NCI-H524 (cell line): ENCODE measurements at places on chromosomes 6 and 20.

DNA sequence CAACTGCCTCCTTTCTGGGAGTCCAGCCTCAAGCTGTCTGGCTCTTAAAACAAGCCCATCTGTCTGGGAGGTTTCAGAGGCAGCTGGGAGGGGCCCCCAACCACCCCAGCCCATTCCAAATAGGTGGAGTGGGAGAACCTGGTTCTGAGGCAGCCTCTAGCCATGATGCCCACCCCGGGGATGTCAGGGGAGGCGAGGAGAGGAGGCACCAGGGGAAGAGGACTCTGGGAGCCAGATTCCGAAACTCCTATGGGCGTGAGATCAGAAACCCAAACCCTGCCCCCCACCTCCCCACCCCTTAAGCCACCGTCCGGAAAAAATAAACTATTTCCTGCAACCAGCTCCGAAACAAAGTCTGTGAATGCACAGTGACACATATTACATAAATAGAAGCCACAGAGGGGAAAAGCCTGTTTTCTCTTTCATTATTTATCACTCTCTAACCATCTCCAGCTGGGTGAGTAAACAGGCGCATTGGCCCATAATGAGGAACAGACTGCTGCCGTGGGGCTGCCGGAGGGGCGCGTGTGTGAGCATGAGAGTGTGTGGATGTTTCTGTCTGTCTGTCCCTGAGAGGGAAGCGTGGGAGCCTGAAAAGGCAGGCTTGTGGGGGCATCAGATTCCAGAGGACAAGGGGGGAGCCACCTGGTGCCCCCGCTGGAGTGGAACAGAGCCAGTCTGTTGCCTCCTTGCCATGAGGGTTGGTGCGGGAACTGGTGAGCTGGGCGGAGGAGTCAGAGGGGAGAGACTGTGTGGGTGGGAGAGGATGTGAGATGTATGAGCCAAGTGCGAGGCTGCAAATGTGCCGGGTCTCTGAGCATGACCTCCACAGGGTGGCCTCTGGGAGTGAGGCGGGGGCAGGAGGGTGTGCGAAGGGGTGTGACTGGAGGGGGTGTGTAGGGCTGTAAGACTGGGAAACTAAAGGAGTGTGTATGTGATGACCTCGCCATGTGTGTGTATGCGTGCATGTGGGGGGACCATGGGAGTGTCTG, 14.3 kb upstream of the FOXP4 start:
- DNase-seq = peak; percentile 65

DNA sequence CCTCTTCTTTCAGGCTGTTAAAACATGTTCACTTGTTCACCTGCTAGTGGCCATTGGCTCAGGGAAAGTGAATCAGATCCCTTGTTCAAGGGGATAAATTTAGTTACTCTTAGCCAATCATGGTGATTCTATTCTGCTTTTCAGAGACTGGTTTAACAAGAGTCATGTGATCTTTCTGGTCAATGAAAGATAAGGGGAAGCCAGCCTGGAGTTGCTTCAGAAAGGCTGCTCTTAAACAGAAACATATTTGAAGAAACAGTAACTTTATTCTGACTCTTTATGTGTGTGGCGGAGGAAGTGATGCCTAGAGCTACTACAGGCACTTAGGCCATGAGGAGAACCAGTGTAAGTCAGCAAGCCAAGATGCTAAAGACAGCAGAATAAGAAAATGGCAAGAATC, 28.1 kb upstream of the AHI1 start:
- no peak for DNase-seq

- no peak for DNase-seq
Observed at GRCh38 chr6:170142559-170142958, 148.3 kb downstream of the DLL1 start.

GRCh38 chr6:20202324-20202658, 10.0 kb downstream of the MBOAT1 start:
- DNase-seq = no peak

GRCh38 chr20:24469894-24470745, 691 bp downstream of the SYNDIG1 start:
- peak; percentile 67 for DNase-seq

DNA sequence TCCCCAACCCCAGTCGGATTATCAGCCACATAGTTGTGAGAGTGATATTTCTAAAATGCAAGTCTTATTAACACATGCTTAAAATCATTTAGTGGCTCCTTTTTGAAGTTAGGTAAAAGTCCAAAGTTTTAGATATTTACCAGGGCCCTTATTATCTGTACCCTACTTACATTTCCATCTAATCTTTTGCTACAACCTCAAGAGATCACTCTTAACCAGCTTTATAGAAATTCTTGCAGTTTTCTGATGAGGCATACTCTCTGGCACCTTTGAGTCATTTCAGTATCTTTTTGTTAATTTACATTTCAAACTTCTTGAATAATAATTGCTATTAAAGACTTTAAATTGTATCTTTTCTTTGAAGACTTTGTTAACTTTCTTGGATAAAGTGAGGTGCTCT, 453.3 kb downstream of the RFPL4B start:
- no peak for DNase-seq

DNA sequence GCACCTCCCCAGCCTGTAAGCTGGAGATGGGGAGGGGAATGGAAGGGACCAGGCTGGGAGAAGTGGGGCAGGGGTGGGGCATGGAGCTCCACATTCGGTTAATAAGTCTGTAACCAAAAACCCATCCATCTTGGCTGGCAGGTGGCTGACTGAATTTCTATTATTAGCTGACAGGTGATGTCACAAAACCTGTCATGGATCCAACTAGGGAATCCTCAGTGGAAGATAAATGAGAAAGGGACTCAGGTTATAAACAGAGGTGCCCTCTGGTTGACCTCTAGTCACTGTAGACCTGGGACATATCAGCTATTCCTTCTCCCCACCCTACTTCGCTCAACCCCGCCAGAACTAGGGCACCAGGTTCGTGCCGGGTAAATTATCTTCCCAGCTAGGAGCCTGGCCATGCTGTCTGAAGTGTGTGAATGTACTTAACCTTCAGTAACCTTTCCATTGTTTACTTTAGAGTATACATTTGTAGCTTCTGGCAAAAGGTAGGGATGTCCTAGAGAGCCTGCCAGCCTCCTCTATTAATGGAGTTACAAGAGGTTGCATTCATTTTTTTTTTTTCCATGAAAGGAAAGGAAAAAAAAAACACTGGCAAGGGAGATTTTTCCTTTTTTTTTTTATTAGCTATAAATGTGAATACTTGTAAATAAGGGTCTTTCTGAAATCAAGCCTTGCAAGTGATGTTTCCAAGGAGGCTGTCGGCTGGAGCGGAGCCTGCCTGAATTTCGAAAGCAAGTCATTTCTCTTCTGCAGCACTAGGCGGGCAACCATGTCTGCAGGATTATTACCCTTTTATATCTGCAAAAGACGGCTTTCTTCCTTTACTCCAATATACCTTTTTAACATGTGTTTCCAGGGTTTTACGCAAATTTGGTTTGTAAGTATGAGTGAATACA, 135.9 kb downstream of the TMEM242 start:
- DNase-seq = peak; percentile 89

- DNase-seq = no peak
Observed at GRCh38 chr6:117955684-117956256, 48.7 kb downstream of the SLC35F1 start.

DNA sequence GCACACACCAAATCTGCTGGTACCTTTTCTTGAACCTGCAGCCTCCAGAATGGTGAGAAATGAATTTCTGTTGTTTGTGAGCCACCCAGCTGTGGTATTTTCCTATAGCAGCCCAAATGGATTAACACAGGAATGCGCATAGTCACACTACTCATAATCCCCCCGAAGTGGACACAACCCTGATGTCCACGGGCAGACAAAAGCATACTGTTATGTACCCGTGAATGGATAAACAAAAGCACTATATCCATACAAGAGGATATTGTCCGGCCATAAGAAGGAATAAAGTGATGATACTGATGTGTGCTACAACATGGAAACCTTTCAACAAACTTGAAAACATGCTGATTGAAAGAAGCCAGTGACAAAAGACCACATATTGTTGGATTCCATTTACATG, 25.1 kb upstream of the RPP40 start:
- no peak for DNase-seq

GRCh38 chr6:84050408-84050807, 16.8 kb downstream of the MRAP2 start:
- DNase-seq = no peak

DNA sequence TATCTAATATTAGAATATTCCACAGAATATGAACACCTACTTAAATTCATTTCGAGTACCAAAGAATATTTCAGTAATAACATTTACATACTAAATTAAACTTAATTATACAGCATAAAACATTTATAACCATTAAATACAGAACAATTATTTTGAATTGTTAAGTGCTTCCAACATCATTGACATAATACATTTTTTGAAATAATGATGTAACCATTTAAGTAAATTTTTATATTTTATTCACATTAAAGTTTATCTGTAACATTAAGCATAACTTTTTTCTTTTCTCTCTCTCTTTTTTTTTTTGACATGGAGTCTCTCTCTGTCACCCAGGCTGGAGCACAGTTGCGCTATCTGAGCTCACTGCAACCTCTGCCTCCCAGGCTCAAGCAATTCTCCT, 44.5 kb downstream of the FUT9 start:
- DNase-seq = no peak

GRCh38 chr20:52974179-52974594, 2.0 kb downstream of the TSHZ2 start:
- DNase-seq = no peak

- DNase-seq = no peak
Observed at GRCh38 chr6:166476634-166477215, 94.0 kb upstream of the MPC1 start.

DNA sequence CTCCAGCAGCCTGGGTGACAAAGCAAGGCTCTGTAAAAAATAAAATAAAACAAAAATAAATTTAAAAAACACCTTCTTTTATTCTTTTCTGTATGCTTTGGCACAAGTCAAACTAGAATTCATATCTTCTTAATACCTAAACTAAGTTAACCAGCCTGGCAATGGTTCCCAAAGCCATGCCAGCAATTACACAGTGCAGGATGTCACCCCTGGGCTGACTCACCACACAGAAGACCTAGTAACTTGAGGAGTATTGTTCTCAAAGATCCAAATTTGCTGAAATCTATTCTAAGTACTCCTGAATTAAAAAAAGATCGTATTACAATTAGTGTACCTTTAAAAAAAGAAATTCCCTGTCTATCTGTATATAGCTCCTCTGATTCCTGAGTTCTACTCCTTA, 162.7 kb upstream of the SGK1 start:
- DNase-seq = no peak

DNA sequence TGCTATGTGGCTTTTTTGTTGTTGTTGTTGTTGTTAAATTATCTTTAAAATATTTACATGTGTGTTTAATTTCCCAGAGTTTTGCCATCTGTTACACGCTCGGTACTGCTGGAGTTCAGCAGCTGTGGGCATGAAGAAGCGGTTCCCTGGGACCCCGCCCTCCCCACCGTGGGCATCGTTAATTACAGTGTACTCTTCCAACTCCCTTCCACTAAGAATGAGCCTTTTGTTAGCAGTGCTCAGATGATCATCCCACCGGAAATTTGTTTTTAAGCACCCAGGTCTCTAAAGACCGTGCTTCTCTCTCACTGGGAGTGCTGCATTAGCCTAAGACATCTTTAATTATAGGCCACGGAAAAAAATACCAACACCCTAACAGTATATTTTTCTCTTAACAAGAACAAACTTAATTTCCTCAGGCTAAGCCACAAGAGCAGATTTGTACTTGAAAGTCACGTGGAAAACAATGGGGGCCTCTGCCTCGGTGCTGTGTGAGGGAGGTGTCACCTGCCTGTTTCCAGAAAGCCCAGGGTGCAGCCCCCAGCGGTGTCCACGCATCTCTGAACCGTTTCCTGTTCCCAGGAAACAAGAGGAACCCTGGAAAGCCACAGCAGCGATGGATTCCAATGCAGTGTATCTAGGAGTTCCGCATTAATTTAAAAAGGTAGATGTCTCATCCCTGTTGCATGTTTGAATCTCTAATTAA, 113.3 kb upstream of the FRMD1 start:
- peak; percentile 18 for DNase-seq

DNA sequence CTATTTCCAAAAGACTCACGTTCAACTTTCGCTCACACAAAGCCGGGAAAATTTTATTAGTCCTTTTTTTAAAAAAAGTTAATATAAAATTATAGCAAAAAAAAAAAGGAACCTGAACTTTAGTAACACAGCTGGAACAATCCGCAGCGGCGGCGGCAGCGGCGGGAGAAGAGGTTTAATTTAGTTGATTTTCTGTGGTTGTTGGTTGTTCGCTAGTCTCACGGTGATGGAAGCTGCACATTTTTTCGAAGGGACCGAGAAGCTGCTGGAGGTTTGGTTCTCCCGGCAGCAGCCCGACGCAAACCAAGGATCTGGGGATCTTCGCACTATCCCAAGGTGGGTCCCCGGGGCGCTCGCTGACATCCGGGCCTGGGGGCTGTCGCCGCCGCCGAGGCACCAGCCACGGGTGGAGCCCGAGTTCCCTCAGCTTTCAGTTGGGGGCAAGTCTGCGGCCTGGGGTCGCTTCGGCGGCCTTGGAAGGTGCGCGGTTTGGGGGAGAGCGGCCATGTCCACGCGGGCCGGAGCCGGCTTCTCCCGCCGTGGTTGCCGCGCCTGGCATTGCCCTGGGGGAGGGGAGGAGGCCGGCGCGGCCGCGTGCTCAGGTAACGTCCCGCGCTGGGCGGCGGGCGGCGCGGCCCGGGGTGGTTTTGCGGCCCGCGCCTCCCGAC, 429 bp downstream of the AMD1 start:
- no peak for DNase-seq

GRCh38 chr6:38646166-38646878, 6.6 kb upstream of the BTBD9 start:
- peak; percentile 93 for DNase-seq

DNA sequence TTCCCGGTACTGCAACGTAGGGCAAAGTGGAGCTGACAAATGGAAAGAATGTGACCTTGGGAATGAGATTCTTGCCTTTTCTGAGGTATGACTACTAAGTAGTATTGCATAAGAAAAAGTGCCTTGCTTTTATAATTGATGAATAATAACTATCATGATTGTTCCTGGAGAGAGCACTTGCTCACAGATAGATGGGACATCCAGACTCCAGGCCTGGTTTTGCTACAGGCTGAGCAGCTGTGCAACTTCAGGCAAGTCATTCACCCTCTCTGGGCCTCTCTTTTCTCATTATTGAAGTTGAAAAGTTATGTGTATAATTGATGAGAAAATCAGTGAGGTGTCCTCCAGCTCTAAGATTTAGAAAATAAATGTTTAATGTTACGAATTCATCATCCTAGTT, 53.6 kb upstream of the MBOAT1 start:
- no peak for DNase-seq

GRCh38 chr6:69985180-69985579, 118.8 kb downstream of the COL19A1 start:
- DNase-seq = no peak

GRCh38 chr6:106739387-106739786, 110.0 kb downstream of the QRSL1 start:
- no peak for DNase-seq

DNA sequence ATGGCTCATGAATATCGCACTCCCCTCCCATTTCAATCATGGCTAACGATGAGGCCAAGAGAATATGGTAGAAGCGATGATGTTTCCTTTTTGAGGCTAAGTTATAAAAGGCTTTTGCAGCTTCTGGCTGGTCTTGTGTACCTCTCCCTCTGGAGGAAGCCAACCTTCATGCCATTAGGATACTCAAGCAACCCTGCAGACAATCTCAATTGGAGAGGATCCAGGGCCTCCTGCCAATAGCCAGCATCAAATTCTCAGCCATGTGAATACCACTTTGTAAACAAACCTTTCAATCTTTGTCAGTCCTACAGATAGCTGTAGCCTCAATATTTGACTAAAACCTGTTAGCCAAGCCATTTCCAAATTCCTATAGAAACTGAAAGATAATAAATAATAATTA, 738.4 kb downstream of the KIF16B start:
- DNase-seq = no peak
